ENCODE measurements at places on chromosomes 2 and 18.

- DNase-seq = no peak
Measured at GRCh38 chr18:23538001-23538400, 34.7 kb downstream of the RMC1 start.

- DNase-seq = peak; percentile 20
Measured at GRCh38 chr2:179340678-179341077, 76.0 kb upstream of the SESTD1 start.

GRCh38 chr2:65420712-65421431, 11.5 kb downstream of the SPRED2 start:
- DNase-seq = peak; percentile 68

DNA sequence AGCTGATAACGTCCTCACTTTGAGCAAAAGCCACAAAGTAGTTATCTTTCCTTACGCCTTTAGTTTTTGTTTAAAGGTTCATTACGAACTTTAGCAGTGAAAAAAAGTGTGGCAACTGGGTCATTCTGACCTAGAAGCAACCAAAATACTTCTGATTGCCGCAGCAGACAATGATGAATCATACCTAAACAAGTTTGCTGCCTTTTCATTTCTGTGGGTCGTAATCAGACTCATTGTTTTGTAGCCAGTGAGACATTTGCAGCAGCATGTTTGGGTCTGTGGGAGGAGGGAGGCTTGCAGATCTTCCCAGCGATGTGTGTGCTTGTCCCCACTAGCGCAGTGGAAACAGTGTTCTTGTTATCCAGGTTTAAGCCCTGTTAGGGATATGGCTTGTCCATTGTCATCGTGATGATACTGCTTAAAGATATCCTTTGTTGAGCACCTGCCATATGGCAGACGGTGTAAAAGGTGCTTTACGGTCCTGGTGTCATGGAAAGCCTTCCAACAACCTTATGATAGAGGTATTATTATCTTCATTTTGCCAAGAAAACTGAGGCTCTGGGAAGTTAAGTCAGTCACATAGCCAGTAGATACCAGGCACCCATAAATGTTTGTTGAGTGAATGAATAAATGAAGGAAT, 1.3 kb upstream of the GREB1 start:
- DNase-seq = peak; percentile 31

GRCh38 chr18:45250479-45250878, 364.8 kb upstream of the SLC14A2 start:
- no peak for DNase-seq

DNA sequence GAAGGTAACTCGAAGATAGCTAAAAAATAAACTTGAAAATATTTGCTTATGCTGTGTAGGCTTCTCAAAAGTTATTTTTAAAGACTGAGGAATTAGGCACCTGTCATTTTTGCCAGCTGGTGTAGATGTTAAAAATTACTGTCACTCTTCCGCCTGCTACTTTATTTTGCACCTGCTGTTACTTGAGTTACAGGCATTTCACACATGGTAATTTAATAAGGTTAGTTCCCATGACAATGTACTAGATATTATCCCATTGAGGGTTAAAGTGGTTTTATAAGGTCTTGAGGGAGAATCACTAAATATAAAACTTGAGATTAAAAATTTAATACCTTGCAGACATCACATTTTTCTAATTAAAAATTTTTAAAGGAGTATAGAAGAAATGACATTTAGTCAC, 26.6 kb downstream of the MYL1 start:
- no peak for DNase-seq

DNA sequence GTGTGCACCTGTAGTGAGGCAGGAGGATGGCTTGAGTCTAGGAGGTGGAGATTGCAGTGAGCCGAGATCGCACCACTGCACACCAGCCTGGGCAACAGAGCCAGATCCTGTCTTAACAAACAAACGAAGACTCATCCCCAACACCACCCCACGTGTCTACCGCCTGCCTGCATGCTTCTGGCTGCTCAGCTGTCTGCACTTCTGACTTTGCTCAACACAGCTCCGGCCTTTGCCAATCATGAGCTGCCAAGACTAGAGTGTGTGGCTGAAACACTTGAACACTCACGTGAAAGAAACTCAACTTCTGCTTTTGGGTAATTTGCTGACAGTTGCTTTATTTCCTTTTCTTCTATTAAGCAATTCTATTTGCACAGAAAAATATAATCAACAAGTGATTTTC, 32.1 kb upstream of the SP3 start:
- DNase-seq = no peak

DNA sequence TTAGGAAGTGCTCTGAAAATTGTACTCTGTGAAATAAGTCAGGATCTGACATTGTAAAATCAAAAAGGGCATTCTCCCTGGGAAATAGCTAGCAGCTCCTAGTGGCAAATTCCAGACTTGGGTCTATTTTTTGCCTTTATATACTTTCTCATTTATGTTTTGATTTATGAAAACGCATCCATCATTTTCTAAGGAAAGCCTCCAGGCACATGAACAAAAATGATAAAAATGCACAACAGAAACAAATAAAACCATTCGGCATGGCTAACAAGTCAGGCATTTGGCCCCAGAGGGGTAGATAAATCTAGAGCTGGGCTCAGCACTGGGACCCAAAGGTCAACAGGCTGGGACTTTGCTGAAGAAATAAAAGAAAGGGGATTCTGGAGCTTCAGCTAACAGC, 167.0 kb downstream of the BCL11A start:
- DNase-seq = peak; percentile 7

DNA sequence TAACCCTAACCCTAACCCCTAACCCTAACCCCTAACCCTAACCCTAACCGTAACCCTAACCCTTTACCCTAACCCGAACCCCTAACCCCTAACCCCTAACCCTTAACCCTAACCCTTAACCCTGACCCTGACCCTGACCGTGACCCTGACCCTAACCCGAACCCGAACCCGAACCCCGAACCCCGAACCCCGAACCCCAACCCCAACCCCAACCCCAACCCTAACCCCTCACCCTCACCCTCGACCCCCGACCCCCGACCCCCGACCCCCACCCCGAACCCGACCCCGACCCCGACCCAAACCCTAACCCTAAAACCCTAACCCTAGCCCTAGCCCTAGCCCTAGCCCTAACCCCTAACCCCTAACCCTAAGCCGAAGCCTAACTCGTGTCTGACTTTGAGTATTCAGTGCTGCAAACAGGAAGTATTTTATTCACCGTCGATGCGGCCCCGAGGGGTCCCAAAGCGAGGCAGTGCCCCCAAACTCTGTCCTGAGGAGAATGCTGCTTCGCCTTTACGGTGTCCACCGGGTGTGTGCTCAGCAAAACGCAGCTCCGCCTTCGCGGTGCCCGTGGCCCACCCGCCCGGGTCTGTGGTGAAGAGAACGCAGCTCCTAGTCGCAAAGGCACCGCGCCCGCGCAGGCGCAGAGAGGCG, 36.0 kb downstream of the FAM110C start:
- no peak for DNase-seq
